ENCODE measurements at places on chromosomes 4 and X.

GRCh38 chr4:143185253-143186107 lies 763 bp downstream of the USP38 start:
- DNase-seq = peak; percentile 74

DNA sequence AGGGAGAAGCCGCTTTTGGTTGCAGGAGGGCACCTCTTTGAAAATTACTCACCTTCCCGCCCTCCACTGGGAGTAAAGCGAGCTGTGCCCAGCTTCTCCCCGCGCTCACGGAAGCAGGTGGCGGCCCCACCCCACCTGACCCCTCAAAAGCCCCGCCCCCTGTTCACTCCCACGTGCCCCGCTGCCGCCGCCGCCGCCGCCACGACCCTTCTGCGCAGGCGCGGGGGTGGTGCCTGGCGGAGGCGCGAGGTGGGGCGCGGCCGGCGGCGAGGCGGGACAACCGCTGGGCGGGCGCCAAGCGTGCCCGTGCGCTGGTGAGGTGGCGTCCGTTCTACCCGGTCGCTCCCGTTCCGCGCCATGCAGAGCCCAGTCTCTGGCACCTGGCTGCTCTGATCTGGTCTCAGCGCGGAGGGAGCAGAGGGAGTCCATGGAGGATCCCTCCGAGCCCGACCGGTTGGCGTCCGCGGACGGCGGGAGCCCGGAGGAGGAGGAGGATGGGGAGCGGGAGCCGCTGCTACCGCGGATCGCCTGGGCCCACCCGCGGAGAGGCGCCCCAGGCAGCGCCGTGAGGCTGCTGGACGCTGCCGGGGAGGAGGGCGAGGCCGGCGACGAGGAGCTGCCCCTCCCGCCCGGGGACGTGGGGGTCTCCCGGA lies at the start of gene PI4K2B:
PI4K2B (plus strand) TSS at position 297 of the 653 bp plus-strand sequence; CDS start at position 428, 131 bp downstream.
- peak; percentile 96 for DNase-seq

DNA sequence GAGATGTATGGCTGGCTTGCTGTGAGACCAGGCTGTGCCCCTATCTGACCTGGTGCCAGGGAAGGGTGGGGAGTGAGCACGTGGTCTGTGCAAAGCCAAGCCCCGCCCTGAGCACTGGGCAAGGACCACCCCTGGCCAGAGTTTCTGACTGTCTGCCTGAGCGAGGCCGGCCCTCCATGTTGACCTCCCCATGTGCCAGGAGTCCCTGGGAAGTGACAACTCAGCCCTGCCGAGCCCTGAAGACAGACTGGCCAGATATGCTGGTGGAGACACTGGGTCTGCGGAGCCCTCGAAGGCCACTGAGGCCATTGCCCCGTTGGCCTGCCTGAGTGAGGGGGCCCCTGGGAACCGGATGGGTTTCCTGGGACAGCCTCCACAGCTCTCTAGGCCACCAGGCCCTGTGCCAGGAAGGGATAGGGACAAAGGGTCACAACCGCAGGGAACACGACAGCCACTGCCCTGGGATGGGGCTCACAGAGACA lies 7.1 kb upstream of the BGN start:
- no peak for DNase-seq

- DNase-seq = no peak
Observed at GRCh38 chr4:797066-797465, 28.9 kb downstream of the CPLX1 start.
